ENCODE measurements at places on chromosomes 11 and 22.

DNA sequence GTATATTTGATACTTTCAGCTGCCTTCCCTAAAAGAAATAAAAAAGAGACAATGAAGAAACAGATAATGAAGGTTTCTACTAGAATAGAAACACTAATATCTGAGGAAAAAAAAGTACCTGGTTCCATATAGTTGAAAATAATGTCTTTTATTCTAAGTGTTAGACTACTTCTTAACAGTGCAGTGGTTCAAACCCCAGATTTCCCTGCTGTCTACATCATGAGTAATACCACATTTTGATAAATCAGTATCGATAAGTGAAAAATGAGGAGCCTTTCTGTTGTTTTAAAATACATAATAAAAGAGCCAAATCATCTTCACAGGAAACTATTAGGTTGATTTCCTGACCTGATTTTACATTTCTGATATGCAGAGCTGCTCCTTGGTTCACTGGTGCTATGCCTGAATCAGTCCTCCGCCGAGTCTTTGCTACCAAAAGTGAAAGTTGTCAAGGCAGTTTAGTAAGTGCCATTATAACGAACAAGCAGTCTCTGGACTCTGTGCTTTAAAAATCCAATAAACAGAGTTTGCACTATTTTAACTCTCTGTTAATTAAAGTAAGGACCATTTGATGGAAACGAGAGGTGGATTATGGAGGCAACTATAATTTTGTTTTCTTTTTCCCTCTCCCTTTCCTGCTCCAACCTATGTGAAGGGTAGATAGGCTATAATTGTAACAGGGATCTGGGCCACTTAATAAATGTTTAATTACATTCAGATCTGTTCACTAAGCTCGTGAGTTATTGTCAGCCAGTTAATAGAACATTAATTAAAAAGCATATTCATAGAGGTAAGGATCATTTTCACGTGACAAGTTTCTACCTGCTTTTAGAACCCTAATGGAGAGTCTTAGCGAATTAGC lies 724.5 kb upstream of the RAG2 start:
- DNase-seq: no peak

DNA sequence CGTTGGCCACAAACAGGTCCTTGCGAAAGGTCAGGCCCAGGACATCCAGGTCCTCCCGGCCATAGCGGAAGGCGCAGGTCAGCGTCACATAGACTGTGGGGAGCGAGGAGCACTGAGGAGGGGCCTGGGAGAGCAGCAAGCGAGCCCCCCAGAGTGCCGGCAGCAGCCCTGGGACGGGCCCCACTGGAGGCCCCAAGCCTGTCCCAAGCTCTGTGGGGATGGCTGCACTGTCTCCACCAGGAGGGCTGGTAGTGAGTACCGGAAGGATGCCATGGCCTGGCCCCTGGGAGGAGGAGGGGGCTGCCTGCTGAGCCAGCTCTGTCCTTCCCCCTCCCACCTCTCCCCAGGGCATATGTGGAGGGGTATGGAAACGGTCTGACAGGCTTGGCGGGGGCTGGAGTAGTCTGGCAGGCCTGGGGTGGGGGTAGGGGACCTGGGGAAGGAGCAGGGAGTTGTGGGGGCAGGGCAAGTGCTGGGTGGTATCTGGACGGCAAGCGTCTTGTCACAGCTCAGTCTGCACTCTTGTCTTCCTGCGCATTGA lies 42.9 kb downstream of the TPBGL start:
- no peak for DNase-seq

DNA sequence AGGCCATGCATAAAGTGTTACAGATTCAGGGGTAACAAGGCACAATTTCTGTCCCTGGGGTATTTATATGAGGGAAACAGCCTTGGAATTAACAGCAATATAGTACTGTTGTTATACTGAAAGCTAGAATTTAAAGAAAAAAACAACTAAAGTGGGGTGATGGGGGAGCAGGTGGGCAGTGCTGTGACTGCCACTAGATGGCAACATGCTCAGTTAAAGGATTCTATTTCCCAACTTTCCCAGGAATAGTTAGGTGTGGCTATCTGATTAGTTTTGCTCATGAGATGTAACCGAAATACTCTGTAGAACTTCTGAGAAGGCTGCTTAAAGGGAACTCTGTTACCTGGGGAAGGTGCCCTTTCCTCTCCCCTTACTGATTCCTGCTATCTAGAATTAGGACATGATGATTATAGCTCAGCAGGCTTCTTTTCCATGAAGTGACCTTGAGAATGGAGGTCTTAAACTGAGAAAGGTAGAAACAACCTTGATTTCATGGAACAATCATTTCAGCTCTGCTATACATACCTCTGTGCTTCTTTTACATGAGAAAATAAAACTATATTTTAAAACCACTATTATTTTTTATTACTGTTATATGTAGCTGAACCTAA lies 102.6 kb downstream of the RELT start:
- no peak for DNase-seq

GRCh38 chr11:105918039-105918438 lies 104.0 kb downstream of the MSANTD4 start:
- no peak for DNase-seq

DNA sequence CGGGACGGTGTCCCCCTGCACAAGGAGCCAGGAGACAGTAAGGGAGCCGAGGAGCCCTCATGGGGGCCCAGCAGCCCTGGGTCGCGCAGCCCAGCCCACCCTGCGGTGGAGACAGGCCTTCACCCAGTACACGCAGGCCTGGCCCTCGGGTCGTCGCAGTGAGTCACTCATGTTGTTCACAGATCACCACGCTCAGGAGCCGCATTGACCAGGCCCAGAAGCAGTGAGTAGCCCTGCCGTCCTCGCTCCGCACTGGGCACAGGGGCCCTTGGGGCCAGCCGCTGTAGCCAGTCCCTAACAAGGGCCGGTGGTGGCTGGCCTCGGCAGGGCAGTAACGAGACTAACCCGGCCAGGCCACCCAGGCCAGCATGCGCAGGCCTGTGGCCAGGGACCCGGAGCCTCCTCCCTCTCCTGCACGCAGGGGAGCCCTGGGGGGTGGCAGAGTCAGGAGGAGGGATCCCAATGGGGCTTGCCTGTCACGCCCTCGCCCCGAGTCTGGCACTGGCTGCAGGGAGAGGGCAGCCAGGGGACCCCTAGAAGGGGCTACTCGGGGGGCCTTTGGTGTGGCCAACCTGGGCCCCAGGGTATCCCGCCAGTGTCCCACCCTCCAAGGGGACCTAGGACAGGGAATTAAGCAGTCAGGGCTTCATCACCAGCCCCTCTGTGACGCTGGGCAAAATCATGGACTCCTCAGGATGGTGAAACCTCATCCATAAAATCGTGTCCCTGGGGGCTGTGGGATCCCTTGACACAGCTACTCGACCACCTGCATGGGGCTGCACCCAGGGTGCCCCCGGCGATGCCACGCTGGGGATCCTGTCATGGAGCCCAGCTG lies 10.1 kb upstream of the MRPL23 start:
- DNase-seq: no peak

Measured in activated CD4-positive, CD25-positive, alpha-beta regulatory T cell treated with anti-CD3 and anti-CD28 coated beads, Interleukin-2, amount 50 U/mL, for 16 hours (primary cell).